A172 (cell line): ENCODE measurements at places on chromosomes 4 and X. TPM values are rescaled to one million over a fixed set of nuclear protein-coding genes. Genes with fewer than 3 reads are reported as not detected.

- no peak for DNase-seq
These were observed 30.7 kb downstream of the HS3ST1 start for GRCh38 chr4:11397819-11398610.

Gene PDGFRA
- total RNA-seq, result 0.05 and 0.10 TPM in 2 replicates

- DNase-seq, result no peak
These were observed 60.4 kb downstream of the CLCN4 start for GRCh38 chrX:10217198-10217597.

DNA sequence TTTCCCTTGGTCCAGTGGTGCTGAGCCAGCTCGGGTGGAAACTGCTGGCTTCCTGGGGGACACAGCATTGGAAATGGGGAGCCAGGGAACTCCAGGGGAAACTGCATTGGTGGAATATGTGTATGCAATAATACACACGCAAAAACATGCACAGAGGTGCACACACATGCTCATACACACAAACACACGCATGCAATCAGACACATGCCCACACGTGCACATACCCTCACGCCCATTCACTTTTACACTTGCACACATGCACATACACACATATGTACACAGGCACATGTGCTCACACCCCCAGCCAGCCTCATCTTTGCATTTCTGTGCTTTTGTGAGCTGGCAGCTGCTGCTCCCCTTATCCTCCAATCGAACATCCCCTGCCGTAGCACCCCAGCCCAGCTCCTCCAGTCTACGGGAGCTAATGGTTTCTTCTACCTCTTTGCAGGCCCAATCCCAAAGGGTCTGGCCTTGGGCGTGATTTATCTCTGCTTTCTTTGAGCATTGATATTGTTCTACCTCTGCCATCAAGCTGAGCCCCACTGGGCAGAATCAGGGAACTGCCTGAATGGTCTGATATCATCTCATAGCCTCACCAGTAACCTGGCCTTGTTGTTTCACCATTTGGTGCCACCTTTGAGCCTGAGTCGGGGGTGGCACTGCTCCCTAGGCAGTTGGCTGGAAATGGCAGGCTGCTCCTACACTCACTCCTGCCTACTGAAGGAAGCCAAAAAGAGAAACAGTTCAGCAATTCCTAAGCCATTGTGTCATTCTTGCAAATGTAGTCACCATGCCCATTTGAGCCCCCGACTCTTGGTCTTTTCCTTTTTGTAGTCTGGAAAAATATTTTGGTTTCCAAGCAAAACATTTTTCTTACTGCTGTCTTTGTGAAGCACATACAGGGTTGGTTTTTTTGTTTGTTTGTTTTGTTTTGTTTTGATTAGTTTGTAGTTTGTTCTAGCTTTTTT is 104.4 kb upstream of the MAMLD1 start:
- no peak for DNase-seq

DNA sequence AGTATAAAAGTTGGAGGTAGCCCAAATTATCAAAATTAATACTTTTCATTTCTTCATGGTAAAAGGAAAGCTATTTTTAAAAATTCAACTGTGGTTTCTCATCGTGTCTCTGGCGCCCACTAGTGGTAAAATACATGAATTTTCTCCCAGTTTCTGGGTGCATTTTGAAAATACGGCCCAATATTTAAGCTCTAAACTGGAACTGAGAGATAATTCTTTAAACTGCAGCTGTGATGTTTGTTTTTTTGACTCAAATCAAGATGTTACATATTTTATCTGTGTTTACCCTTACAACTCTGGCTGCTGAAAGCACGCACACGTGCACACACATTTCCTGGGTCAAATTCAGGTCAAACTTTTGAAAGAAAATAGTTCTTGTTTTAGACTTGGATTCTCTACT is 123.9 kb upstream of the ACSL4 start:
- DNase-seq, result no peak

DNA sequence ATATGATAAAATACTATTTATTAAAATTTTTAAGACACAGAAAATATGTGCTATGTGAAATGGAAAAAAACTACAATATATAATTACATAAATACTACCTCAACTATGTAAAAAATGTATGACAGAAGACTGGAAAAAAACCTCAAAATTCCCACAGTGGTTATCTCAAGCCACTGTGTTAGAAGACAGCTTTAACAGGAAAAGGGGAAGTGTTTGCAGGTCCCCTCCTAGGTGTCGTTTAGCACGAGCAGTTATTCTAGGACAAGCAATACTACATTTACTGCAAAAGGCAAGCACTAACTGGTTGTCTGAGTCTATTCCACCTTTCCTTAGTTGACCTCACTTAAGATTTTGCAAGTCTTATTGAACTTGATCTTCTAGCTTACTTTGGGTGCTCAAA is 44.9 kb upstream of the PHF8 start:
- no peak for DNase-seq

DNA sequence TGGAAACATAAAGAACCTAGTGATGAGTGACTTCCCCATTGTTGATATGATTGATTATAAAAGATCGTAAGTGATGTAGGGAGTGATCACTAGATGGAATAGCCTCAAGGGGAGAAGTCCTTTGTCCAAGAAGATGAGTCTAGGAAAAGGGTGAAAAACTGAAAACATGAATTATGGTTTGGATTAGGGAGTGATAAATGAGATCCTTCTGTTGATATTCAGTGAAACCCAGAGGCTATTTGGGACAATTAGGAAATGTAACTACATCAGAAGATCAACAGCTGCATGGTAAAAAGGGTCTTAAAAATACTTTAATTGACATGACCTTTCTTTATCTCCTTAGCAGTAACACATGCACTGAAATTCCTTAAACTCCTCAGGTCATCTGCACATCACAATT is 124.0 kb upstream of the UNC5C start:
- no peak for DNase-seq
